Activated T-cell treated with anti-CD3 and anti-CD28 coated beads, Interleukin-2, amount 50 U/mL, for 72 hours (primary cell): ENCODE measurements at places on chromosomes 1 and 21. TPM values are rescaled to one million over a fixed set of nuclear protein-coding genes. Genes with fewer than 3 reads are reported as not detected.

Gene RNF186
- total RNA-seq: not detected

Gene PLPPR4
- total RNA-seq: not detected

Gene SOD1
- total RNA-seq: 114 TPM

Gene TTC22
- 15.3 TPM for total RNA-seq

Gene CASQ2
- total RNA-seq: not detected

Gene RIMS3
- total RNA-seq: 9.3 TPM

Gene EFCAB14
- 50.3 TPM for total RNA-seq

Gene DNAI4
- total RNA-seq: 3.1 TPM

Gene LAD1
- total RNA-seq: not detected

GRCh38 chr1:225748529-225748928 is 29.1 kb upstream of the SRP9 start:
- no peak for DNase-seq

DNA sequence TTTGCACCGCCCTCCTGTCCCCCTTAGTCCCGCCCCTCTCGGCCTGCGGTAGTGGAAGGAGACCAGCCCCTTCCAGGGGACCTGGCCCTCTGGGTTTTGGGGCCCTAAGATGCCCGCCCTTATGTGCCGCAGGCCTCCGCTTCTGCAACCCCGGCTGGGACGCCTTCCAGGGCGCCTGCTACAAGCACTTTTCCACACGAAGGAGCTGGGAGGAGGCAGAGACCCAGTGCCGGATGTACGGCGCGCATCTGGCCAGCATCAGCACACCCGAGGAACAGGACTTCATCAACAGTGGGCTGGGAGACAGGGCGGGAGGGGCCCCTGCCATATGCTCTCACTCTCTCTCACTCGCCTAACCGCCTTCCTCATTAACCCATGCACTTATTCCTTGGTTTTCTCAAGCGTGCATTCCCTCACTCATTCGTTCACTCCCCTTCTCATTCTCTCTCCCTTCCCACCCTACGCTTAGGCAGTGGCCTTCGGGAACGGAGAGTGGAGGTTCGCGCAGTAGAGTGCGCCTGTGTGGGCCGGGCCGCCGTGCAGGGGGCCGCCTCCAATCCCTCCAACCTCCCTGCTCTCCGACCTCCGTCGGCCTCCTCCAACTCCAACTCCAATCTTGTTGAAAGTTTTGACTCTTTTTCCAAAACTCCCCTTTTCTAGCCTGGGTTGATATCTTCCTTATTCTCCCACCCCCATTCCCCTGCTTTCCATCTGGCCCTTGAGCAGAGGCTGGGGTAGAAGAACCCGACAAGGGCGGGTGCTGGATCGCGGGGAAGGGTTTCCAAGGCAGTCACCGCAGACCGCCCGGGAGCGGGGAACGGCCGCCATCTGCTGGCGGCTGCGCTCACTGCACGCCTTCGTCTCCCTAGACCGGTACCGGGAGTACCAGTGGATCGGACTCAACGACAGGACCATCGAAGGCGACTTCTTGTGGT is 15.2 kb downstream of the BCAN start:
- peak; percentile 84 for DNase-seq

GRCh38 chr1:5802606-5803005 is 189.6 kb downstream of the NPHP4 start:
- DNase-seq: no peak

- peak; percentile 84 for DNase-seq
Observed at GRCh38 chr21:38733972-38734546, 71.7 kb upstream of the ETS2 start.

- no peak for DNase-seq
Observed at GRCh38 chr1:32352831-32353383, 9.4 kb downstream of the FAM229A start.

DNA sequence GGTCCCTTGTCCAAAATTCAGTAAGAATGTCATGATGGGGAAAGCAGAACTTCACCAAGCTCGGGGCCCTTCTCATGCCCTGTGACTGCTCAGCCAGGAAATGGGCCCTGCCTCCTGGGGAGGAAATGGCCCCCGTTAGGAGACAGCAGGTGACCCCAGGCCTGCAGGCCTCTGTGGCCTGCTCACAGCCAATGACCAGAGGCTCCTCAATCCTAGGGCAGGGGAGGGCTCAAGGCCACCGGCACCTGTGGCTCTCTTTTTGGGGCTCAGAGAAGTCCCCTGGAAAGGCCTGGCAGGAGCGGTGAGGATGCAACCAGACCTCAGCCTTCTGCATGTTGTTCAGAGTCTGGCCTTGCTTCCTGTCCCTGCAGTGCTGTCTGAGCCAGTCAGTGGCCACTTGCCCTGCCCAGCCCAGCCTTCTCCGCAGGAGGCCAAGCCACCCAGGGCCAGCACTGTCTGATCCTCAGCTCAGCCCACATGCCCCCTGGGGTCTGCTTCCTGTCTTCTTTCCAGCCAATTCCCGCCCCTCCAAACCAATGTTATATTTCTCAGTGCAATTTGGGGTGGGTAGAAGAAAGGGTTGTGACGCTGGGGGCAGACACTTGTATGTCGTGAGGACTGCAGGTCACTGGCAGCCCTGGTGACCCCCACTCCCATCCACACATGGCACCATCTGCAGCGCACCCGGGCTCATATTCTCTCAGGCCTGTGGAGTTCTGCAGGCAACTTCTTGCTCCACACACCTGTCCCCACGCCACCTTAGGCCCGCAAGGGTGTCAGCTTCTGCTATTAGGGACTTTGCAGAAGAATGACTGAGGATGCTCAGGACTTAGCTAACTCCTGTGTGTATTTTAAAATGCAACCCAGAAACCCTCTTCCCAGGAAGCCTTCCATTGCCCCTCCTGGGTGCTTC is 83.6 kb downstream of the ITPKB start:
- no peak for DNase-seq

DNA sequence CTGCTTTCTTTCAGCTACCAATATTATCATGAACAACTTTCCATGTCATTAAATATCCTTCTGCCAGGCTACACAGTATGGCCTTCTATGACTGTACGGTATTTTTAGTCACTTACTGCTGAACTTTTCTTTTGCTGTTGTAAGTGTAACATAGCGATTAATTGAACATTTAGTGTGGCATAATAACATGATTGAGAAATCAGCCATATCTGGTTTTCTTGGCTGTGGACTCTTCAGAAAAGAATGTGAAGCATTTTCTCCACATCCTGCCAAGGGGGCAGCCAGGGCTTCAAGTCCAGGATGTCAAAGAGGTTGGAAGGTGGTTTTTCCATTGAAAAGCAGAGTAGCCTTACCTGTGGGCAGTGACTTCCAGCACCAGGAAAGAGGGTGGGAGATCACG is 8.8 kb upstream of the AHCYL1 start:
- no peak for DNase-seq

DNA sequence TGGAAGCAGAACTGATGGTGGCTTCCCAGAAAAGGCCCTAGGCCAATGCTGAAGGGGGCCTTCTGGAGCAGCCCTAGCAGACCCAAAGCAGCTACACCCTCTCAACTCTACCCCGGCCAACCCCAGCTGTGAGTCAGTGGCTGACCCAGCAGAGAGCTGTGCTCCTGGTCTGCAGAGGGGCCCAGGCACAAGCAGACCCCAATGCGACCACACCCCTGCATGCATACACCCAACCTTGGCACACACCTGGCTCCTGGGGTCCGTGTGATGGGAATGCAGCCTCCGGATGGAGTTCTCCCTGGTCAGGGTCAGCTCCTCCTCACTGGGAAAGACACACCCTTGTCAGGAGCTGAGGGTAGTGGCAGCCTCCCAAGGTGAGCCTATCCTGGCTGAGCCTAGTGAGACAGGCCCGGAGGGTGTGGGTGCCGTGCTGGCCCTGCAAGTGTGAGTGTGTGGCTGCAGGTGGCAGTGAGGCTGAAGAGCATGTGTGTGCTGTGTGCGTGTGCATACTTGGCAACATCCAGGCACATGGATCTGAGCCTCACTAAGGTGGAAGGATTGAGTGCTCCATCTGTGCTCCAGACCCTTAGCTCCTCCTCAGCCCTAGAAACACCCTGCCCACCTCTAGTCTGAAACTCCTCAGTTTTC is 3.9 kb upstream of the ARHGAP30 start:
- DNase-seq: no peak

- no peak for DNase-seq
Observed at GRCh38 chr1:180227861-180228647, 2.0 kb upstream of the LHX4 start.

DNA sequence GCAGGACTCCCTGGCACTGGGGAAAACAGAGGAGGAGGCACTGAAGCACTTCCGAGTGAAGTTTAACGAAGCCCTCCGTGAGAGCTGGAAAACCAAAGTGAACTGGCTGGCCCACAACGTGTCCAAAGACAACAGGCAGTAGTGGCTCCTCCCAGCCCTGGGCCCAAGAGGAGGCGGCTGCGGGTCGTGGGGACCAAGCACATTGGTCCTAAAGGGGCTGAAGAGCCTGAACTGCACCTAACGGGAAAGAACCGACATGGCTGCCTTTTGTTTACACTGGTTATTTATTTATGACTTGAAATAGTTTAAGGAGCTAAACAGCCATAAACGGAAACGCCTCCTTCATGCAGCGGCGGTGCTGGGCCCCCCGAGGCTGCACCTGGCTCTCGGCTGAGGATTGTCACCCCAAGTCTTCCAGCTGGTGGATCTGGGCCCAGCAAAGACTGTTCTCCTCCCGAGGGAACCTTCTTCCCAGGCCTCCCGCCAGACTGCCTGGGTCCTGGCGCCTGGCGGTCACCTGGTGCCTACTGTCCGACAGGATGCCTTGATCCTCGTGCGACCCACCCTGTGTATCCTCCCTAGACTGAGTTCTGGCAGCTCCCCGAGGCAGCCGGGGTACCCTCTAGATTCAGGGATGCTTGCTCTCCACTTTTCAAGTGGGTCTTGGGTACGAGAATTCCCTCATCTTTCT is 75.5 kb downstream of the PIK3CD start:
- no peak for DNase-seq

GRCh38 chr1:244180256-244180655 is 129.2 kb downstream of the ZBTB18 start:
- DNase-seq: no peak

- no peak for DNase-seq
Observed at GRCh38 chr1:52739699-52740467, 13.6 kb downstream of the ZYG11B start.

DNA sequence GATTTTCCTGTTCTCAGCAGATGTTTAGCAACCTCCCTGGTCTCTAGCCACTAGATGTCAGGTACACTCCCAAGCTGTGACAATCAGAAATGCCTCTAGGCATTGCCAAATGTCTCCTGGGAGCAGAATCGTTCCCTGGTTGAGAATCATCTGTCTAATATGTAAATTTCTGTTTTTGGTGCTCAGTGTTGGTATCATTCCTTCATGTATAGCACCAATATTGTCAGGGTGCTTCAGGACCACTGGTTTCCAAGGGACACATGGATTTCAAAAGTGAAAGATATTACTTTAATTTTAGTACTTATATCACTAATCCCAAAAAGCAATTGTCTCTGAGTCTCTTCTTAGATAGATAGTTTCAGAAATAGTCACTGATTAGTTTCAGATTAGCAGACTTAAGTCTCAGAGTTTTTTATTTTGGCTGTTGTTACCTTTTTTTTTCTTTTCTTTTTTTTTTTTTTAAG is 160.1 kb downstream of the PTPRC start:
- no peak for DNase-seq
